Stimulated activated CD4-positive, alpha-beta T cell treated with anti-CD3 and anti-CD28 coated beads, Interleukin-4, amount 100 ng/mL, for 48 hours (primary cell): ENCODE measurements at places on chromosomes 2 and 18.

- DNase-seq = no peak
These were observed 582.1 kb downstream of the ZEB2 start for GRCh38 chr2:143937723-143938350.

DNA sequence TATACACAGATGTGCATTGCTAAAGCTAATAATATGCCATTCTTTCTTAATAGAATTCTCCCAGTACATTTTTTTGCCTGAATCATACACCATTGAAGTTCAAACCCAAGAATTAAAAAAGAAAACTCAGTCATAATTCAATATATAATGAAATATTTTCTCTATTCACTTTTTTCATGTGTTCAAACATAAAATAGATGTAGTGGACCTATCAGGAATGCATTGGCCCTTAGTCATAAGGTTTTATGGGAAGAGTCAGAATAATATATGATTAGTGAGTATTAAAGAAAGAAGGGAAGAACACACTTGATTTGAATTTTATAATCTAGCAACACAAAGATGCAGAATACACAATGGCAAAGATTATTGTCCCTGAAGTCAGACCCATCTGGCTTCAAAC, 297.0 kb upstream of the COL3A1 start:
- no peak for DNase-seq

GRCh38 chr2:79619976-79620375, 107.1 kb downstream of the CTNNA2 start:
- DNase-seq = no peak

DNA sequence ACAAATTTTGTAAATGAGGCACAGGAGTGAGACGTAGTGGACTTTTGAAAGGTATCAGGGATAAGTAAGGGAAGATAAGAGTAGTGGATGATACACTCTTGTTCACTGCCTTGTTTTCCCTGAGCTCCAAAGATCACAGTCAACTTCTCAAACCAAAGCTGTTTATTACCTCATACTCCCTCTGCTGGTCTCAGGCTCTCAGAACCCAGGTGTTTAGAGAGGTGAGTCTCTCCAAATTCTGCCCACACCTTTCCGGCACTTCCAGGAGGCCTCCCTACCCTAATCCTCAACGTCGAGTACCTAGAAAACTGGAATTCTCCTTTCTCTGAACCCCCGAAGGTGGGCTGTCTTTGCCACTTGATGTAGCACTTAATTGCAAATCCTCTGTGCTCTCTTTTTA, 621.1 kb downstream of the BCL11A start:
- DNase-seq = no peak

GRCh38 chr2:55213822-55214221, 18.3 kb downstream of the CLHC1 start:
- no peak for DNase-seq

DNA sequence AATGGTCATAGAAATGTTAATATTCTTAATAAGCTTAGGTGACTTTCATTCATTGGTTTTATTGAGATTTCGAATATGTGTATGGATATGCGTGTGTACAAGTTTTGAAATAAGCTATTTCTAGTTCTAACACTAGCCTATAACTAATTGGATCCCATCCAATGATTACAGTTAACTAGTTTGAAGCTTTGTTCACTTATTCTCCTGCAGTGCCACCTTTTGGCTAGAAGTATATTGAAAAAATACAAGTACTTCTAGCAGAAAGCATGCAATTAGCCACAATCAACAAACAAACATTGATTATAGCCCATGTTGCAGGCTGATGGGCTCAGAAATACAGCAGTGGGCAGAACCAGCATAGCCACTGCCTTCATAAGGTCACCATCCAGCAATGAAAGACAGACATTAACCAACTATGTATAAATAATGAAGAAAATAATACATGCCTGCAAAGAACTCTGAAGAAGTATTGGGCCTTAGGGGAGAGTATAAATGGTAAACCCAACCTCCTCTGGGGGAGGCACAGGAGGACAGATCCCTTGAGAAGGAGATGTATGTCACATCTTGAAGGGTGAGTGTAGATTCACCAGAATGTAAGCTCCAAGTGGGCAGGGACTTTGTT, 5.1 kb upstream of the PIEZO2 start:
- DNase-seq = no peak

DNA sequence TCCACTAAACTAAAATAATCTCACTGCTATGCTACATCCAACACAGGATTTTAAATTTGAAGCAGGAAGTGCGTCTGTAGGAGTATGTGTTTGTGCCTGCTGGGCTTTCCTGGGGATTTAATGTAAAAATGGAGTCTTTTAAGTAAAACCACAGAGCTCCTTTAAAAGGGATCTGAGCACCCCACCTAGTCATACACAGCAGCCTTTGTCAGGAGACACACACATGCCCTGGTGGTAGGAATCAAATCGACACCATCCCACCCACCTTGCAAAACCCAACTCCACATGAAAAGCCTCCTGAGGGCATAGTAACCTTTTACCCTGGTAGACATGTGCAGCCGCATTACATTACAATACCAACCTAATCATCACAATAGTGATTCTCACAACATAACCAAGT, 29.1 kb downstream of the UXS1 start:
- DNase-seq = no peak

GRCh38 chr2:100502782-100503181, 32.5 kb downstream of the NMS start:
- no peak for DNase-seq

- no peak for DNase-seq
These were observed 51.1 kb downstream of the MYO1B start for GRCh38 chr2:191296083-191297006.

- DNase-seq = no peak
These were observed 6.4 kb downstream of the BAZ2B start for GRCh38 chr2:159609811-159610549.

DNA sequence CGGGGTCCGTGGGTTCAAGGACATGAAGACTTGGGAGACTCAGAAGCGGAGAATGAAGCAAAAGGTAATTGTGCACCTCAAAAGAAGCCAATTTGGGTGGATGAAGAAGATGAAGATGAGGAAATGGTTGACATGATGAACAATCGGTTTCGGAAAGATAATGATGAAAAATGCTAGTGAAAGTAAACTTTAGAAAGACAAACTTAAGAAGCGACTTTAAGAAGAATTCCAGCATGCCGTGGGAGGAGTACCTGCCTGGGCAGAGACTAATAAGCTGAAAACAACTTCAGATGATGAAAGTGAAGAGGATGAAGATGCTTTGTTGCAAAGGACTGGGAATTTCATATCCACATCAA, 43.5 kb downstream of the PSTPIP2 start:
- no peak for DNase-seq

GRCh38 chr2:168801961-168802858, at the start of gene NOSTRIN:
Gene NOSTRIN, plus strand, starts transcription at chr2:168802637. Its CDS starts 10 bp downstream, at chr2:168802647.
- DNase-seq = no peak

DNA sequence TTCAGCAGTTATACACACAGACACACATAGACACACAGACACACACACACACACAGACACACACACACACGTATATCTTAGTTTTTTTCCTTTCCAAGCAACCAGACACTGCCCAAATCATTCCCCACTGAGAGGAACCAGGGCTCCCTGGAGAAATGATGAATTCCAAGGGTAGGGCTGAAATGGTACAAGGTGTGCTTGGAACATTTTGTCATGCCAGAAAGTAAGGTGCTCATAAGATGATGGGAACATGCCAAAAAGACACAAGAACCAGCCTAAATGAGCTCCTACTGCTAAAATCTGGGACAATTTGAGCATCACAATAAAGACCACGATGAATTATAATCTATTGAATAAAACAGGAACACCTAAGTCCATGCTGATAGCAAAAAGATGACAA, 103.3 kb downstream of the MEP1B start:
- DNase-seq = no peak

GRCh38 chr18:6022074-6022444, 126.7 kb upstream of the TMEM200C start:
- no peak for DNase-seq

- no peak for DNase-seq
These were observed 104.6 kb downstream of the PTPN4 start for GRCh38 chr2:119864318-119864717.

DNA sequence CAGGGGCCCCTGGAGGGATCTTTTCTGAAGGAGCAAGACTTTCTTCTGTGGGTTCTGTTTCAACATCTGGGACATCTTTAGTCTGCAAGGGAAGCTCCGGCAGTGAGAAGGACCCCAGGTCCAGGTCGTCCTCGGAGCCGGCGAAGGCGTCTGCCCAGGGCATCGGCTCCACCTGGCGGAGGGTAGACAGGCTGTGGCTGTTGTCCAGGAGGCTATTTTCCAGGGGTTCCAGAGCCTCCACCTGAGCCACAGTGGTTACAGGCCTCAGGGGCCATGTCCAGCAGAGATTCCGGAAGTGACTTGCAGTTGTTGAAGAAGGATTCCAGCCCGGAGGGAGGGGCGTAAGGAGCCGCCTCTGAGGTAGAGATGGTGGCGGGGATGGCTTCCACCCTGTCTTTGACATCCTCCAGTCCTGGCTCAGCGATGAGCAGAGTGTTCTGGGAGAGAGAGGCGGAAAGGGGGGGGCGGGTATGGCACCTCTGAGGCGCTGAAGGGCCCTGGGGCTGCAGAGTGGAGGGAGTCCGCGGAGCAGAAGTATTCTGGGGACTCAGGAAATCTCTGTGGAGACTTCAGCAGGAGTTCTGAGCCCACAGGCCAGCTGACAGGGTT, 891.3 kb upstream of the LRRTM1 start:
- DNase-seq = no peak

- no peak for DNase-seq
These were observed 105.6 kb upstream of the SALL3 start for GRCh38 chr18:78873926-78874500.

DNA sequence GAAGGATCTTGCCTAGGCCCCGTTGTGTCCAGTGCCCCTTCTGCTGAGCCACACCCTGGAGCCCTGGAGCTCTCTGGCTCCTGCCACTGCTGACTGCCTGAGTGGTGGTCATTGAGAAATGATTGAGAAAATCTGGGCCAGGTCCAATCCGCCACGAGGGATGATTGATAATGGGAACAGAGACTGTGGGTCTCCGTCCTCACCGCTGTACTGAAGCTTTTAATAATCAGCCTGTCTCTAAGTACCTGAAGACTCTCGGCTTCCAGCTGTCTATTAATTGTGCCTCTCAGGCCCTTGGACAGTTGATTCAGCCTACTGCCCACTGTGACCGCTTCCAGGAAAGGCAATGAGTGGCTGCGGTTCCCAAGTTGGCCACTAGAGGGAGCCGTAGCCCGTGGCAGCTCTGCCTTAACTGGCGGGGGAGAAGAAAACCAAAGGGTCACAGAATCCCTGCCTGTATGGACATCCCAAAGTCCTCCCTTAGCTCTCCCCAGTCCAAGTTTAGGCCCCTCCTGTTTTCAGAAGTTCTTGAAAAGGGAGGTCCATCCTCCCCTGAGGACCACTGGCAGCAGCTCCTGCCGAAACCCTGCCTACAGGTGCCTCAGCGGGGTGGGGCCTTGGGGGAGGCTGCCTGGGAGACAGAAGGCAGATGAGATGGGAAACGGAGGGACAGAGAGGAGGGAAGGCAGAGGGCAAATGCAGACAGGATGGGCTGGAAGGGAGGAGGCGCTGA, 213.6 kb downstream of the TNS1 start:
- DNase-seq = peak; percentile 61

GRCh38 chr2:107738266-107738665, 88.4 kb upstream of the RGPD4 start:
- DNase-seq = no peak

DNA sequence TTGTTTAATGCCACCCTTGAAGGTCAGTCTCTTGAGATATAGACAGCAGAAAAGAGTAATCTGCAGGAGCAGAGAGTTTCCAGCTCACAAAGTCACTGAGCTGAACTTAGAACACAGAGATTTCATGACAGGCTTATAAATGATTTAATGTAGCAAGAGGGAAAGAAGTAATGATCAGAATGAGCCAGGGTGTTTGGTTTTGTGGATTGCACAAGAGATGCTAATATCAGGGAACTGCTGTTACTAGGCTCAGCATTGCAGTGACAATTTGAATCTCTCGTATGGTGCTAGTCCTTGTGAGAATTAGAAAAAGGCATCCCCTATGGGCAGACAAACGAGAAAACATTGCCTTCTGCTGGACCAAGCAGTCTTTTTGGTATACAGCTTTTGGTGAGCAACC, 61.7 kb upstream of the ITGB6 start:
- no peak for DNase-seq

GRCh38 chr18:3368193-3368592, 81.8 kb upstream of the TGIF1 start:
- DNase-seq = no peak

- DNase-seq = peak; percentile 62
These were observed 625 bp downstream of the ARPC2 start for GRCh38 chr2:218217360-218218267.

- DNase-seq = no peak
These were observed 25.9 kb downstream of the XRCC5 start for GRCh38 chr2:216134958-216135541.

GRCh38 chr18:45974088-45974536, 7.0 kb upstream of the EPG5 start:
- DNase-seq = peak; percentile 51

- DNase-seq = no peak
These were observed 79.7 kb downstream of the AGAP1 start for GRCh38 chr2:235573331-235574221.

GRCh38 chr2:217868911-217869334, 133.9 kb downstream of the TNS1 start:
- no peak for DNase-seq

- DNase-seq = no peak
These were observed 5.3 kb downstream of the KLF11 start for GRCh38 chr2:10048501-10049171.

- DNase-seq = no peak
These were observed 47.4 kb upstream of the DNAJC10 start for GRCh38 chr2:182668671-182669070.

- no peak for DNase-seq
These were observed 200.4 kb downstream of the TSN start for GRCh38 chr2:121955872-121956271.

GRCh38 chr2:141595316-141595920, 535.4 kb downstream of the LRP1B start:
- no peak for DNase-seq
